ENCODE measurements at places on chromosomes 2 and 18.

GRCh38 chr2:8427211-8427610 is 254.6 kb upstream of the ID2 start:
- no peak for DNase-seq

GRCh38 chr2:122244598-122245229 is 489.3 kb downstream of the TSN start:
- DNase-seq, result no peak

DNA sequence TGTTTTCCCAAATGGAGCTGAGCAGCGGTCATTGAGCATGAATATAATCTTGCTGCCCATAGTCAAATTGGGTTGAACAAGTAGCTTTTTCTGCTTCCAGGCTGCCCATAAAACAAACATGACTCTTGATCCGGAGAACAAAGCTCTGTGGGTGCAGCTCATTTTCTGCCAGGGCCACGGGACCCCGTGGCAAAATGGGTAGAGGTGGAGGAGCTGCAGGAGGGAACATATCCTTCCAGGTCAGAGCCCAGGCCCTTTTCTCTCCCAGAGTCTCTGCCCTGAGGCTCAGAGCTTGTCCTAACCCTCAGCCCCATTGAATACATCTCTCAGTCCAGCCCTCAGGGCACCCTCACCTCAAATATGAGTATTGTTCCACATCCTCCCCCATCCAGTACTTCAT is 151.6 kb upstream of the TWIST2 start:
- no peak for DNase-seq

GRCh38 chr18:11667578-11667977 is 21.5 kb upstream of the GNAL start:
- no peak for DNase-seq

DNA sequence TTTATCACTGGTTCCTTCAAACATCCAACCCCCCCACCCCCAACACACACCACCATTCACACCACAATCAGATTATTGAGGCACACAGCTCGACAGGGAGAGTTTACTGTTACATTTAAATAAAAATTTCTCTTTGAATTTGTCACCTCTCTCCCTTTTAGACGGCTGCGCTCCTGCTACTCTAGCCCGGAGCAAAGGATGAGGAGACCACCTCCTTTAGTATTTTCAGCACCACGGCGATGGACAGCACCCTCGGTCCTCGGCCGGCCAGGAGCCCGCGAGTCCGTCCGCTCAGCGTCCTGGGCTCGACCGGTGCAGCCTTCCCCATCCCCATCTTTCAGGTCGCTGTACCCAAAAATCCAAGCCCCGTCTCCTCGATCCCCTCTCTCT is 892 bp downstream of the CELF4 start:
- DNase-seq, result no peak

- no peak for DNase-seq
Measured at GRCh38 chr2:27756544-27757498, 14.7 kb upstream of the MRPL33 start.

GRCh38 chr2:18898271-18898670 is 308.9 kb upstream of the NT5C1B start:
- no peak for DNase-seq

- no peak for DNase-seq
Measured at GRCh38 chr18:68219872-68220271, 495.0 kb downstream of the TMX3 start.

DNA sequence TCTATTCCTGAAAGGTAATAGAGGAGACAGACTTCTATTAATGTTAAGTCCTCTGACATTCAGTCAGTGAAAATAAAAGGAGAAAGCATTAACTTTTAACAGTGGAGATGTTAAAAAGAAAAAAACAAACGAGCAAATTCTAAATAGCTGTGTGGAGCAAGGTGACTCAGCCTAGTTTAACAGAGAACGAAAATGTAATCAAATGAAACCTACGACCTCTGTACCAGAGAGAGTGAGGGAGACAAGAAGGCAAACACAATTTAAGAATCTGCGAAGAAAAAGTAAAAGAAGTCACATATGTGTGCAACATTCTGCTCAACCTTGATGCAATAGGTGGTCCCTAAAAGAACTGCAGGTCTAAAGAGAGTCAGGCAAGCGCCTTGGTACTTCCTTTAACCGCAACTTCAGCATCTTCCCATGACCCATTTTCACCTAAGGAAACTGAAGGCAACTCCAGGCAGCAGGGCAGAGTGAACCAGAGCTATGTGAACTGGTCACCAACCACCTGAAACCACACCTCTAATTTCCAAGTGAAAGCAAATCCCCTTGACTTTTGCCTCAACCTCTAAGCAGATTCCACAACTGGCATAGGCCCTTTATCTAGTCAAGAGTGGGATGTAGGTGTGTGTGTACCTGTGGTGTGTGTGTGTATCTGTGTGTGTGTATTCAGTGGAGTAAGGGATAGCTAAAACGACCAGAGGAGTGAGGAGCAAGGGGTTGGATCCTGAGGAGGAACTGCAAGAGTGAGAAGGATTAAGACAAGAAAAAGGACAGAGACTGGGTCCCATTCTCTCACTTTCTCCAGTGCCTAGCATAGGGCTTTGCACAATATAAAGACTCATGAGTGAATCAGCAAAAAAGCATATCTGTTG is 43.0 kb downstream of the FIGN start:
- DNase-seq, result no peak

DNA sequence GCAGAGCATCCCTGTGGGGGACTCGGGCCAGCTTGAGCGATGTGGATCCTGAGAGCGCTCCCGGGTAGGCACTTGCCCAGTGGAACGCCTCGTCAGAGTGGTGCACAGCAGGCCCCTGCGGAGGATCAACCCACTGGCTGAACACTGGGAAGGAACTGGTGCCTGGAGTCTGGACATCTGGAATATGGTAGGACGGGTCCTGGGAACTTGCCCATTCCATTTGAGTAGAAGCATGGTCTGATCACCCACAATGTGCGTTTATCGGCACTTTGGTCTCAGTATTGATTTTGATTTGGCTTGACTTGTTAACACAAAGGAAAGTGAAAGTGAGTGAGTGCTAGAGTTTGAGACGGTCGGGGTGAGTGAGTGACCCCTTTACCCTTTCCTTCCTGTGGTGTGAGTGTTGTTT is 1336.2 kb upstream of the CHAC2 start:
- no peak for DNase-seq

DNA sequence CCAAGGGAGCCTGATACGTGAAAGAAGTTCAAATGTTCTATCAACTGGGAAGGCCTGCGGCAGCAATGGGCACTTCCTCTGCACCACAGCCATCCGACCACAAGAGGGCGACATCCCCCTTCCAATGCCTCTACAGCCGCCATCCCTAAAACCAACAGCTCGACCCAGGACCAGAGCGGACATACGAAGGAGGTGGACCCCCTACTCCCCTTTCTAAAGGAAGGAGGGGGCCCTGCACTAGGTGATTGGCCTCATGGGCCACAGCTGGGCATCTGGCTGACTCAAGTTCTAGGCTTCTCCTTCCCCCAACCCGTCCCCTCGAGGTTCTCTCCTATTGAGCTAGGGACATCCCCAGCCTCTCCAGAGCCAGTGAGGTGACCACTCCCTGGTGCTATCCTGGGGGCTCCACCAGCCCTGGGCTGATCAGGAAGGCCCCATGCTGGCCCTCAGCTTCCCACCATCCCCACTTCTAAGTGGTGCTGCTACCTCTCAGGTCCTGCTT is 217.2 kb downstream of the TNS1 start:
- peak; percentile 52 for DNase-seq

GRCh38 chr2:6780765-6781274 is 84.9 kb downstream of the CMPK2 start:
- no peak for DNase-seq

DNA sequence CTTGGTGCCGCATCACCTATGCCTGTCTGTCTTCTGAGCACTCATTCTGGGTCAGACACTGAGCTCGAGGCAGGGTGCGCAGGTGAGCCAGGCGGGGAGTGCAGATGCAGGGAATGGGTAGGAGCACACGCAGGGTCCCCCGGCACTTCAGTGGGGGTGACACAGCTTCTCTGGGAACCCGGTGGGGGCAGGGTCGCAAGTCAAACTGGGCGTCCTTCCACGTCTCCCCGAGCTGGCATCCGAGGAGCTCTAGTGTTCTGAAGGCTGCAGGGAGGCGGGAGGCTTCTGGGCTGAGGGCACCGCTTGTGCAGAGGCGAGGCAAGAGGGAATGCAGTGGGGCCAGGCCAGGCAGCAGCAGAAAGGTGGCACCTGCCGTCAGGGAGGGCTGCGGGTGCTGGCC is 86.0 kb downstream of the DGKD start:
- no peak for DNase-seq

DNA sequence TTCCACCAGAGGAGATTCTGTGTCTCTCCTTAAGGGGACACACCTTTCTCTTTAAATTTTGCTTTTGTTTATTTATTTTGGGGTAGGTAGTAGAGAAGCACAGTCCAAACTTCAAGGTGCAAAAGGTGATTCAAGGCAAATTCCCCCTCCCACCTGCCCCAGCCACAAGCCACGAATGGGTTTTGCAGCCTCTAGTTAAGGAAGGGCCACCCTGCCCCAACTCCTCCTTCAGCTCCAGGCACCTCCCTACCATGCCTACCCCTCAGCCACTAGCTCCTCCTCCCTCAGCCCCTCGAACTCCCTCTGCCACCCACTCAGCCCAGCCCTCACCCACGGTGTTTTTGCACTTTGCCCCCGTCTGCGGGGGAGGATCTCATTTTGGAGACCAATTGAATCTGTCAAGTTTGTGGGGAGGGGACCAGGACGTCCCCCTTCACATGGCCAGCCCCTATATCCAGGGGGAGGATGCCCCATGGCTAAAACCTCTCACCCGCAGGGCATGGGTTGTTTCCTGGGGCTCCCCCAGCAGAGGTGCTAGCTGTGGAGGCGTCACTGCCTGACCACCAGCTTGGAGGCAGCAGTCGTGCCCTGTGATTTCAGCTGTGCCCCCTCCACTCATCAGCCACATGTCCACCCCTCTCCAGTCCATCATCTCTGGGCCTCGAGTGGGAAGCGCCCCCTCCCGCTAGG is 4.5 kb downstream of the HAAO start:
- DNase-seq, result no peak

DNA sequence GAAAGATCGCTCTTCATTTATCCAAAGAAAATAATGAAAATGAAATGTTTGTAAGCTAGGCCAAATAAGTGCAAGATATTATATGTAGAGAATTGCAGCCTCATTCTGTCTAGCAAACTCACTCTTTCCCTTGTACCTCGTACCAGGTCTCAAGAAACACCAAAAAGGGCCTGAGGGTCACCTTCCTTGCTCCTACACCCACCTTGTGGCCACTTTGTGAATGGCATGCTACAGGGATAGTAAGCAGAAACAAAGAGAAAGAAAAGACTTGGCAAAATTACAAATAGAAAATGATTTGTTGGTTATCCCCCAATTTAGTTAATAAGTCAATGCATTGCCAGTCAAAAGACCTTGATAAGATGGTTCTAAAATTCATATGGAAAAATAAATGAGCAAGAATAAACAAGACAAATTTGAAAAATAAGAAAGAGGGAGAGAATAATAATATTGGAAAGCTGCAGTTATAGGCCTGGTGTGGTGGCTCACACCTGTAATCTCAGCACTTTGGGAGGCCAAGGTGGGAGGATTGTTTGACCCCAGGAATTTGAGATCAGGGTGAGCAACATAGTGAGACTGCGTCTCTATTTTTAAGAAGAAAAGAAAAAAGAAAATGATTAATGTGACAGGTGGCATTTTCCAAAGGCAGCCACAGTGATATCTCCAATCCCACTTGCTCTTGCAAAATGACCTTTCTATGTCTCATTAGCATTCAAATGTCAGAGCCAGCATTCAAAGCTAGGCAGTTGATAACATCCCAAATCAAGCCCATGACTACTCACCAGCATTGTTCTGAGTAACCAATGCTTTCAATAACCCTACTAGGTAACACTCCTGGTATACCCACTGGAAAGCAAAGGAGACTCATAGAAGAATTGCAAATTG is 38.8 kb upstream of the BMP10 start:
- peak; percentile 78 for DNase-seq

DNA sequence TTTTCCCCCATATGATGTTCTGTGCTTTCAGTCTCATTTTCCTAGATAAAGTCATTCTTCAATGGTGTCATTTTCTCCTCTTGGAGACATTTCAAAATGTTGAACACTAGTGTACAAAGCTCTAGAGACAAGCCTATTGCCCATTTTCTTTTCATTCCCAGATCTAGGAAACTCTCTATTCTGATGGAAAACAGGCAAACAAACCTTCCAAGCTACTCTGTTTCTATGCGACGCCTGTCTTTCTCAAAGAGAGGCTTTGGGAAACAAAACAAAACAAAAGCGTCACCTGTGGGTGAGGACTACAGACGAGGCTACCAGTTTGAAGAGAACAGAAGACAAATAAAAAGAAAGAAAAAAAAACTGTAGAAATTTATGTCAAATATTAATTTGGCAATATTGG is 311.0 kb downstream of the CBLN2 start:
- no peak for DNase-seq

GRCh38 chr2:120802867-120803484 is 67.3 kb downstream of the GLI2 start:
- DNase-seq, result no peak

DNA sequence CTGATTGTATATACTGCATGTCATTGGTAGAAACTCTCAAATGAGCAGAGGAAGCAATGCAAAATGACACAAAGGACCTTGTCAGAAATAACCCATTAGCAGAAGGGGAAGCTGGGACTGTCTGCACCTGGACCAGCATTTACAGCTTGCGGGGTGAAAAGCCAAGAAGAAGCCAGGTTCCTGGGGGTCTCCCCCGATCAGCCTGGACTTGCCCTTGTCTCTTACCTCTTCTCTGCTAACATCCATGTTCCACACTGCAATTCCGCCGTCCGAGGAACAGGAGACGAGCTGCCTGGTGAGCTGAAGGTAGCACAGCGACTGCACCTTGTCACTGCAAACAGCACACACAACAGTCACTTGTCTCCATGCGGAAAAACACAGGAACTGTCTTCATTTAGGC is 51.1 kb downstream of the WDFY1 start:
- DNase-seq, result no peak

- no peak for DNase-seq
Measured at GRCh38 chr2:151782378-151783132, 45.7 kb downstream of the ARL5A start.

DNA sequence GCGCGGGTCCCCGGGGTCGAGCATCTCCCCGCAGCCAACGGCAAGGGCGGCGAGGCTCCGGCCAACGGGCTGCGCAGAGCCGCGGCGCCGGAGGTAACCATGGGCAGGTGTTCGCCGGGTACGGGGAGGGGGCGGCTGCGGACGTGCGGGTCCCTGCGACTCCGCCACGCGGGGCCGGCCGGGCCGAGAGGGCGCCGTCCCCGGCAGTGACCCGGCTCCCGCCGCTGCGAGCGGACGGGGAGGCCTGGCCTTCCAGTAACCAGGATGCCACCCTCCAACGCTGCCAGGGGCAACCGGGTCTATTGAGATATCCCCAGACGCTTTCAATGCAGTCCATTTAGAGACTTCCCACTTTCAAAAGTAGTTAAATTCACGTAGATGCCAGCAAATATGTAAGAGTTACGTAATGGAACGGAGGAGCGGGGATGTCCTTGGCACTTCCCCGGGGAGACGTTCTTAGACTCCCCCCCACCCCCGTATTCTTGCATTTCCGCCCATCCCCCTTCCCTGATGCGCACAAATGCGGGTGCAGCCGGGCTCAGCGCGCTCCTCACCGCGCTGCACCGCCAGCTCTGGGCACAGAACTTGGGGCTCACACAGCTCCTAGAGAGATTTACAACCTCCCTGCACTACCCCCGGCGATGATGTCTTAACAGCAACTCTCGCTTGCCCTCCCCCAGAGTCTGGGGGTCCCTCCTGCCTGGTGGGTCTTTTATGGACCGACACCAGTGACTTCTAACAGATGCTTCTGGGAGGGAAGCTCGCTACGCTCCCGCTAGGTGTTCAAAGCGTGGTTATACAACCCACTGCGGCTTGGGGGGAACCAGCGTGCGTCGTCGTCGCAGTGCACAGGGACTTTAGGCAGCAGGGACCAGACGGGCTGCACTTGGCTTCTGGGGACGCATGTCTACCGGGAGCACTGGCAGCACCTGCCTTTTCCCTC is 657 bp downstream of the SGPP2 start:
- DNase-seq, result no peak

Data from stimulated activated CD4-positive, alpha-beta T cell treated with anti-CD3 and anti-CD28 coated beads, TNF-alpha, amount 100 ng/mL, for 48 hours (primary cell).